Activated T-helper 9 cell treated with anti-CD3 and anti-CD28 coated beads, Interleukin-2, amount 50 U/mL, for 16 hours (primary cell): ENCODE measurements at places on chromosomes 16 and 17.
A peak's percentile ranks its signal among the peaks of the same experiment; 100 is the strongest.

- no peak for DNase-seq
Observed at GRCh38 chr17:59812139-59812538, 80.6 kb downstream of the TUBD1 start.

- no peak for DNase-seq
Observed at GRCh38 chr17:1110862-1111598, 68.8 kb downstream of the ABR start.

DNA sequence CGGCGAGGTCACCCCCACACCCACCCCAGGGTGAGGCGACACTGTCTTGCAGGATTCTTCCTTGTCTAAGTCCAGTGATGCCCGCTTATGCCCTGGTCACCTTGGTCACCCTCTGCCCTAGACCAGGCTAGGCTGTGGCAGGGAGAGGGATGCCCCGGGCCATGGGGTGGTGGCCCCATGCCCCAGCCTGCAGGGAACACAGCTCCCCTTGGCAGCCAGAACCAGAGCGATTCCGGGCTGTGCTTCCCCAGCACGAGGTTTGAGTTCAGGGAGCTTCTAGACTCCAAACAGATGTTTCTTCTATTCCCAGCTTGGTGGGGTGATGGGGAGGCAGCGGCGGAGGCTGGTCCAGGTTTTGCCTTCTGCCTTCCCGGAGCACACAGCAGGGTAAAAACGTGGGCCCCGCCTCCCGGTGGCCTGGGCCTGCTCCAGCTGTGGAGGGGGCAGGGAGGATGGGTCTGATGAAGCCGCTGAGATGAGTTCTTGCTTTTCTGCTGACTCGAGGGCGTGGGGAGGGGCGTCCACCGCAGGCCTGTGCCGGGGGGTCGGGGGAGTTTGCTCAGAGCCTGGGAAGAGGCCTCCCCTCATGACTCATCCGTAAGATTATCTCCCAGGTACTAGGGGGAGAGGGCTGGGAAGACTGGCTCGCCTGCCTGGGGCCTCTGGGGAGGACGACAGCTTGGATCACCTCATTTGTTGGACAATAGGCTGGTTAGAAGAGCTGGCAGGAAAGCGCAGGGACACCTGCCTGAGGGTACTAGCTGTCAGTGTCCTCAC lies 15.4 kb downstream of the SMTNL2 start:
- DNase-seq, result no peak

DNA sequence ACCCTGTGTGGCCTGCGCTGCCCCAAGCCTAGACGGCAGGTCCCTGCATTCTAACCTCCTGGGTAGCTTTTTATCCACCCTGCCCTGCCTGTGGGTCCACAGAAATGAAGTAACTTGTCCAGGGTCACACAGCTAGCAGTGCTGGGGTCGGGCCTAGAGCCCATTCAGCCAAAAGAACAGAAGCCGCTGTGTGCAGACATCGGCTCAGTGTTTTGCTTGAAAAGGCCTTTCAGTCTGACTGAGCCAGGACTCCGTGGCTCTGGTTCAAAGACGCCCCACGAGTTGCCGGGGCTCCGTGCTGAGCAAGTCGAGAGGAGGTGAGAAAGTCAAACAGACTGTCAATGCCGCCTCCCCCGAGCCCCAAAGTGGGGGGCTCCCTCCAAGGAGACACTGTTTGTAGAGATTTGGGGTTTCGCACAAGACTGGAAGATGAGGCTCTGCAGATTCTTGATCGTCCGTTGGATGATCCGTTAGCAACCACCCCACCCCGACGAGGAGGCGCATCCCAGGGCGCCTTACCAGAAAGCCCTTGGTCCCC lies 226.2 kb downstream of the NTN1 start:
- no peak for DNase-seq

DNA sequence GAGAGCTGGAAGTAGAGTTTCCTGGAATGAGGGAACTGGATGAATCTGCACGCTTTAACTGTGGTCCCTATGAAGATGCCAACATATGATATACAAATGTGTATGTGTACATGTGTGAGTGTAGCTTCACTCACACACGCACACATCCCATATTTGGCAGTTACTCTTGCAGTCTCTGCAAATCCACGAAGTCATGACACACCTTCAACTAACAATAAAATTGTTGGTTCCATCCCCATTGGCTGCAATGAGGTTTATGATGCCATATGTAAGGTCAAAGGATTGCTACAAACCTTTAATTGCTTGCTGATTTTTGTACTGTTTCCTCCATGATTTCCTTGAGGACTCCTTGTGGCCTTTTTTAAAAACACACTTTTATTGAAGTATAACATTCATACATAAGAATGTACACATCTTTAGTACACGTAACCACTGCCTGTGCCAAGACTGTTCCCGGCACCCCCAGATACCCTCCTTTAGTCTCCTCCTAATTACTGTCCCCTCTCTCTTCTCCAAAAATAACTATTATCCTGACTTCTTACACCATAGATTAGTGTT lies 22.0 kb downstream of the MYO1D start:
- no peak for DNase-seq

DNA sequence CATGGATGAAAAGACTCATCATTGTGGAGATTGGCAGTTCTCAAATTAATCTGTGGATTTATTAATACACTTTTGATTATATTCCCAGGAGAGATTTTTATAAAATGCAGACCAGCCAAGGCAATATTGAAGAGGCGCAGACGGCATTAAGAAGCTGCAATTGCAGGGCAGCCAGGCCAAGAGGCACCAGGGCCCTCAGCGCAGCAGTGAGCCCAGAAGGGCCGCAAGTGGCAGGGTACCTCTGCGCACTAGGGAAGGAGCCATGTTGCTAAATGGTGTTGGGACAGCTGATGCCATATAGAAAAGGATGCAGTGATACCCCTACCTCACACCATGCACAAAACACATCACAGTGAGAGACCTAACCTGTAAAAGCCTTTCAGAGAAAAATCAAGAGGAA lies 36.6 kb upstream of the CHMP6 start:
- no peak for DNase-seq

GRCh38 chr17:54903375-54903774 lies 2.7 kb downstream of the TOM1L1 start:
- no peak for DNase-seq

DNA sequence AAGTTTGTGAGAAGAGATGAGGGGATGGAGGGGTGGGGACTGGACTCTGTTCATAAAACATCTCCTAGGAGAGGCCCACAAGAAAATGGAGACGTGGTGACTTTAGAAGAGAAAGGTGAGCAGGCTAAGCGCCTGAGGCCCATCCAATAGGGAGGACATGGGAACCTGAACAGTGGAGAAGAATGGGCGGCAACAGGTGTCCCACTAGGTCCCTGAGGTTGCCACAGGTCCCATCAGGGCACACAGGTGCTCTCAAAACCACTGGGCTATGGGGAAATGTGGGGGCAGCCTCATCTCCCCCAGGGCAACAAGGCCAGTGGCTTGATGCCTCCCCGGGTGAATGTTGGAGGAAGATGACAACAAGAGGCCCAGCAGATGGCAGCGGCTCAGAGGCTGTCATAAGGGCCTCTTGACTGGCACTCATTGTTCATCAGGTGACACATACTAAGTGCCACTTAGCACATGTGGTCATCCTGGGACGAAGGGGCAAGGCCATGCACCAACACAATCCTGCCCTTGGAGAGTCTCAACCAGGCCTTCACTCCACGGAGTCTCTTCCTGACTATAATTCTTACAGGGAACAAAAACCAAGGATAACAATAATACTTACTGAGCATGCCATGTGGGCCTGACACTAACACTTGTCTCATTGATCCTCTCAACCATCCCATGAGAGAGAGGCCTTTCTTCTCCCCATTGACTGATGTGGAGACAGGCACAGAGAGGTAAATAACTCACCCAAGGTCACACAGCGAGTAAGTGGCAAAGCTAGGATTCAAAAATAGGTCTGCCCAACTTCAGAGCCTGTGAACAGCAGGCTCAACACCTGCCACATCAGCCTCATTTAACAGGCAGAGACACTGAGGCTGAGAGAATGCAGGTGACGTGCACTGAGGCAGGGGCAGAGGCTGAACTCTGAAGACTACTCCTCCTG lies 38.0 kb downstream of the CUEDC1 start:
- peak; percentile 6 for DNase-seq

GRCh38 chr17:58391302-58391984 lies 25.9 kb downstream of the RNF43 start:
- no peak for DNase-seq

GRCh38 chr17:64653325-64653984 lies 8.7 kb downstream of the SMURF2 start:
- no peak for DNase-seq

DNA sequence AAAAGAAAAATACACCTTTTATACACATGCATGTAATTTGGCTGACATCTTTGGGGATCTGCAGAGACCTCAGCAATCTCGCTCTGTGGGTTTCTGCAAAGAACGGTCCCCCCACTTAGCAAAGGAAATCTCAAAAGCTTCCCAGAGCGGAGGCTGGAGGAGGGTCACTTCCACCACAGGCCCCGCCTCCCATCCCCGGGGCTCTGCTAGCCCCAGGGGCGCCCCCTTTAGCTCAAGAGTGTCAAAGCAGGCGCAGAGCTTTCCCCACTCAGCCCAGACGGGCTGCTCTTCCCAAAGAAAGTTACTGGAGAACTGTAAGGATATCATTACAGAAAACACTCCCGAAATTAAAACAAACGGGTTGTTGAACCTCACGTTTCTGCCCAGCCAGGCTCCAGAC lies 11.4 kb downstream of the SLC13A5 start:
- no peak for DNase-seq

DNA sequence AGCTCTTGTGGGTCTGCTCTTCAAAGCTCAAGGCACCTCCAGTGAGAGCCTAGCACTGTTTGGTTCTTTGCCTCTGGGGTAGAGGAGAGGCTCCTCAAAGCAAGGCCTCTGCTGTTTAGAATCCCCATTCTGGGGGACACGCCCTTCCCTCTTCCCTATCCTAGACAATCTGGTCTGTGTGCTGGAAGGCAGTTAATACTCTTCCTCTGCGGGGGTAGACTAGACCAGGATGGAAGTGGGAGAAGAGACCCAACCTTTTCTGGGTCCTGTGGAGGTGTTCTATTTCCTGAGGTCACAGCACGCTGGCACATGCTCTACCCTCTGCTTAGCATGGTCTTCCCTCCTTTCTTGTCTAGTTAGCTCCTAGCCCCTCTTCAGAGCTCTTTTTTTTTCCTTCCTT lies 7.7 kb downstream of the ERAL1 start:
- no peak for DNase-seq

DNA sequence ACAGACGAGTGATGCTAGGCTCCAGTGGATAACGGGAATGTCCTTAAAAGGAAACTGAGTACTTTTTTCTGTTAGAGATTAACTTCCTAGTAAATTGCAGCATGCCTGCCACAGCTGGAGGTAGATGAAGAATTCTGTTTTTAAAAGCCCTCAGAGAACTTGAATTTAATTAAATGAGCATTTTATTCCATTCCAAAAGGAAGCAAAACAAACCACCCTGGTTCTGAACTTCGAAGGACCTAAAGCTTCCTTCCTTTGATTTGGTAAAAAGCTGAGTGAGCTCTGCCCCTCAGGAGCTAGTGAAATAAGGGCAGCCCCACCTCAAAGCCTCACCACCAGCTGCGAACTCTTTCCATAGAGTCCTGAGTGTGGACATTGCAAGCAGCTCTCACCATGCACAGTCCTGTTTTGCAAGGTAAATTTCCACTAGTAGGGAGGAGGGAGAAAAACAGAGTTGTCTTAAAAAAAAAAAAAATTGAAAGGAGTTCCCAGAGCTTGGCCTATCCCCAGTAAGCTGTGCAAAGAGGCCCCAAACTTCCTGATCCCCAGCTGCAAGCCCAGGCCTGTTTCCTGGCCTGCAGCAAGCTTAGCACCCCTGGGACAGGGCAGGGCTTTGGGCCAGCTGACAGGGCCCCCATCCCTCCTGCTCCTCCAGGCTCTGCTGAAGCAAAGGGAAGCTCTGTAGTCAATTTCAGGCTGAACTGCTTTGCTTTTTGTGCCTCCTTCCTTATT lies 11.2 kb downstream of the CHD9NB start:
- DNase-seq, result no peak

DNA sequence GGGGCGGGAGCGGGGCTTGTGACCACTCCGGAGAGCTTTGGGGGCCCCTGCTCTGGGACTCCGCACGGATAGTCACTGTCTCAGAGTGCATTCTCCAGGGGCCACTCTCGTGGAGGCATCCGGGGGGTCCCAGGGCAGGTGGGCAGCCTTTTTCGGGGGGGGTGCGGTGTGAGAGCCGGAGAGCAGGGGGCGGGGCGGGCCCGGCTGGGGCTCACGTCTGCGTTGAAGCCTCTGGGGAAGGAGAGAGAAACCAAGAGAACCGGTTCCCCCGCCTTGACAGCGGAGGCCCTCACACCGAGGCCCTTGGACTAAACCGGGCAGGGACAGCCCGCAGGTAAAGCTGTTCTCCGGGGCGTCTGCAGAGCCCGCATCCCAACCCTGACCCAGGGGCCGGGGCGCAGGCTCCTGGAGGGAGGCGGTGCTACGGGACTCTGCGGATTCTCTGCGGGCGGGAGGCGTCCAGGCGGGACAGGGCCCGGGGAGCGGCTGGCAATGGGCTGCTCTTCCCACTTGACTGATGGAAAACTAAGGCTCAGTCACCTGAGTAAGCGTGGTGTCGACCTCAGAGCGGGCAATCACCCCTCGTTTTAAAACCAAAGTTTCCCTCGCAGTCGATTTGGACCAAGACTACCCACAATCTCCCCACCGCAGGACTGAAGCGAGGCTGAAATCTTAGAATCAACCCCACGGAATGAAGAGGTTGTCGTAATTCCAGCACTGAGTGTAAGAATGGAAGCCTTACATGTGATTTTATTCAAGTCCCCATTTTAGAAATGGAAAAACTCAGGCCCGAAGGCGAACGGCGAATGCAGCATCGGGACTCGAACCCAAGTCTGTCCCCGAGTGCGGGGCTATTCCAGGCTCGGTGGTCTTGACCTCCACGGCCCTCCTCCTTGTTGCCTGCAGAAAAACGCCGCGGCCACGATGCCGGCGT lies 49.6 kb upstream of the AMZ2 start:
- DNase-seq, result no peak

- DNase-seq, result no peak
Observed at GRCh38 chr17:72651988-72652387, 440.5 kb downstream of the SLC39A11 start.

DNA sequence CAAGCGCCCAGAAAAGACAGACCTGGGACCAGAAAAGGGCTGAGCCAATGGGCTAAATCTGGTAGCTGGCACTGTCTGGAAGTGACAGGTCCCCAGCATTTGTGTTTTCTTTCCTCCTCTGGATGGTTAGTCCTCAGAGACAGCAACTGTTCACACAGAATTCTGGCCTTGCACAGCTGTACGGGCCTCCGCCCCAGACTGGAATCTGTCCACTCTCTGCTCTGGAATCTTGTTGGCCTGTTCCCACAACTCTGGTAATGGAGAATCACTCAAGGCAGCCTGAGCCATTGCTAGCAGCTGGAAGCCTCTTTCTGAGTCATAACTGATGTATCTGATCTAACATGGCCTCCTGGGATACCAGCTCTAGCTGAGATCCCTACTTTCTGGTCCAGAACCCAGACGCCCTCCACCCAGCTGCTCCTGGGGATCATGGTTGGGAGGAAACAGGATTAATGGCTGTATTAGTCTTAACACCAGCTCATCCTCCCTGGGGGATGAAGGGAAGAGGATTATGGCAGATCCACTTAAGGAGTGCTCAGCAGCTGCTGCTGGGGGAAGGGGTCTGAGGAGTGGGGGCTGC lies 9.1 kb downstream of the ZNF668 start:
- no peak for DNase-seq

DNA sequence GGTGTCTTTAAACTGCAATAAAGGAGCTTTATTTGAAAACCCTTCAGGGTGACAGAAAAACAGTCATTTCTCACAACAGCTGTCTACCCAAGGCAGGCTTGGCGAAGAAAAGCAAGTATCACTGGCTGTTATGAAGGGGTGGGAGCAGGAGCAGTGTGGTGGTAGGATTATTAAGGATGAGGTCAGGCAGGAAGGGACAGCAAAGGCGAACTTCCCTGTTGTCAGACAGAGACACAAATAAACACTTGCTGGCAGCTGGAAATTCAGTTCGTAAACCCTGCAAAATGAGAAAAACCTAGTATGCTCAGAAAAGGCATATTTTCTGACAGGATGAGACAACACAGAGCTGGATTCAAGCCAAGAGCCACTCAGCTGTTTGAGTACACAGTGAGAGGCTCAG lies 416.3 kb upstream of the CDH5 start:
- DNase-seq, result no peak
